Pons (tissue), 1 donor: ENCODE measurements at places on chromosomes 7 and 10.

- DNase-seq, result no peak
These were observed 8.0 kb upstream of the CHST15 start for GRCh38 chr10:124101351-124101750.

DNA sequence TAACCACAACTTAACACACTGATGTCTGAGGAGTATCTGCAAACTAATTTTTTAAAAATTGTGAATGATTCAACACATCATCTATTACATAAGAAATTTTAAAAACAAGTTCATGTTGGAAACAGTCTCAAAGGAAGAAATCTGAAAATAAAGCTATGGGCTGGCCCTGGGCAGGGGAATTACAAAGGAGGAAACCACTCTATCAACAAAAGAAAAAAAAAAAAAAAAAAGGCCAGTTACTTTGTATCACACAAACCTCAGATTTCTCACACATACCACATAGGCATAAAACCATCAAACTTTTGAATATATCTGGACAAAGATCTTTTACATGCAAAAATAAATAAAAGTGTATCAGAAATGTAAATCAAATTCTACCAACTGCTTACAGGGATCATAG lies 20.8 kb downstream of the TIAL1 start:
- no peak for DNase-seq

GRCh38 chr7:80018941-80019808 lies 115.5 kb upstream of the GNAI1 start:
- peak; percentile 58 for DNase-seq

DNA sequence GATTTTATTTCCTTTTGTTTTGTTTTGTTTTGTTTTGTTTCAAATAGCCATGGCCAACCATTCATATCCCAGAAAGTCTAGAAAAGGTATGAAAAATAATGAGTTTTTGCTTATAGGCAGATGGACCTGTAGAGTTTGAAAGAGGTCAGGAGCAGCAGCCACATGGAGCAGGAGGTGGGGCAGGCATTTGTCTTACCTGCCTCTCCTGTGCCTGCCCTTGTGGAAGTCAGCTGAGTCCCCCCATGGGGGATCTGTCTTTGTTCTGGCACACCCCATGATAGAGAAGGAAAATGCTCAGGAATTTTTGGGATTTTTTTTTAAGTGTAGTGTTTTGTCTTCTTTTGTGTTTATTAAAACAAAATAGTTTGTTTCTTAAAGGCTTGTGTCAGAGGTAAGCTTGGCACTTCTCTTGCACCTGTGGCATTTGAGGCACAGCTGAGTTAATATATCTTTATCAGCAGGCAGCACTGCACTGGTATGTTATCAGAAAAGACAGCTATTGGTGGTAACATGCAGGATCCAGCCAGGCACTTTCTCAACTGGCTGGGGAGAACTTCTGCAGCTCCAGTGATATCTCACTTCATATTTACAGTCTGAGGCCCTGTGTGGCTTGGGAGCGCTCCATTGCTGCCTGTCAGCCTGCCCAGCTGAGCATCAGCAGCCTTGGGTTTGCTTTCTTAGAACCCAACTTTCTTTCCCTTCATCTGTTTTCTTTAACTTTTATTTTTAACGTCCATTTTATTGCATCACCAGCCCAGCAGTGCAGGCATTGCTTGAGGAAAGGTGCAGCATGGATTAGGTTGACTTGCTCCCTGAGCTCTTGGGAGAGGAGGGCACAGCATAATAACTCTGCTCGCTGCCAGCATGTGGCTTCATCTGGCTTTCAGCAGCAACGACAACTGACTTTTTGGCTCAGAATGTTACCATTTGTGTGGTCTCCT lies 44.4 kb downstream of the LRRC4 start:
- no peak for DNase-seq

GRCh38 chr10:112775381-112775780 lies 174.7 kb upstream of the TCF7L2 start:
- no peak for DNase-seq

DNA sequence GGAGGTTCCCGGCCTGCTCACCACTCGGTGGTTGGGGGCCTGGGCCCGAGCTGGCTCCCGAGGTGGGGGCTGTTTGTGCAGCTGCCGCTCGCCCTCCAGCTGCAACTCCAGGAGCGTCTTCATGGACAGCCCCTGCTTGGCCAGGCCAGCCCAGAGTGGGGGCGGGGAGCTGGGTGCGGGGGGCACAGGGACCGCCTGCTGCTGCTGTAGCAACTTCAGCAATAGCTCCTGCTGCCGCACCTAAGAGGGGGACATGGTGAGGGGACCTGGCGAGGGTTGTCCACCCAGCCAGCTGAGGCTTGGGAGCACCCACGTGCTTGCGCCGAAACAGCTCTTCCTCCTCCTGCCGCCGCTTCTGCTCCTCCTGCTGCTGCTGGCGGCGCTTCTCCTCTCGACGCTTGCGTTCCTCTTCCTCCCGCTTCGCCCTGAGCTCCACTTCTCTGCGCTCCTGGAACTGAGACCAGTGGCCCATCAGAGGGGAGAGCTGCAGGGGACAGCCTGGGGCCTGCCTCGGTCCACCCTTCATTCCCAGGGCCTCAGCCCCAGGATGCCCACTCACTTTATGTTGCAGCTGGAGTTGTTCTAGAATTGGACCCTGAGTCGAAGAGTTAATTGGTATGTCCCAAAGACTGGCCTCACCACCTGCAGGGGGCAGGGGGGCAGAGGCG lies 9.6 kb downstream of the GNB2 start:
- DNase-seq, result no peak

DNA sequence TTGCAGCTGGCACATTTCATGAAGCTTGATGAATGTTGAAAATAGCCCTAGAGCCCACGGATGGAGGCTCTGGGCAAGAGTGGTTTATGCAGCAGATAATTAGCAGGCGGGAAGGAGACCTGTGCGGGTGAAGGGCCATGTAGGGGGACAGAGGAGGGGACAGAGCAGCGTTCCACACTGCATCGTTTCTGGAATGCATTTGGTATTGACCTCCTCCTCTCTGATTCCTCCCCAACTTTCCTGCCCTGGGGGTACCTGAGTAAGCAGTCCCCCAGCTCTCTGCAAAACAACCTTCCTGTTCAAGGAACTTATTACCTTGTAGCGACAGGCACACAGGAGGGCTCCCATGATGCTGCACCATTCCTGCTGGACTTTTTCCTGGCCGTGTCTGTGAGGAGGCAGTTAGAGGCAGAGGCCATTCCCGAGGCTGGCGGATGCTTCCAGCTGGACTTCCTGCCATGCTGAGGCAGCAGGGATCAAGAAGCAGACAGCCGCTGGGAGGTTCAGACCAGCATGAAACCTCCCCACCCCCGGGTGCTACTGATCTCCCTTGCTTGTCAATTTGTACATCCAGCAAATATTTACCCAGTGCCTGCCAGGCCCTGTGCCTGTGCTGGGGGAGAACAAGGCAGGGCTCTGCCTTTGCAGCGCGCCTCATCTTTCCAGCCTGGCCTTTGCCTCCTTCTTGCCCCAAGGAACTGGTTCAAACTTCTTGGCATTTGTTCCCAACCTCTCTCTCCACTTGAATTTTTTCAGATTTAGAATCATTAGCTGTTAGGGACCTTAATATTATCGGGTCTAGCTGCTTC lies 28.7 kb downstream of the SLC29A3 start:
- DNase-seq, result no peak

DNA sequence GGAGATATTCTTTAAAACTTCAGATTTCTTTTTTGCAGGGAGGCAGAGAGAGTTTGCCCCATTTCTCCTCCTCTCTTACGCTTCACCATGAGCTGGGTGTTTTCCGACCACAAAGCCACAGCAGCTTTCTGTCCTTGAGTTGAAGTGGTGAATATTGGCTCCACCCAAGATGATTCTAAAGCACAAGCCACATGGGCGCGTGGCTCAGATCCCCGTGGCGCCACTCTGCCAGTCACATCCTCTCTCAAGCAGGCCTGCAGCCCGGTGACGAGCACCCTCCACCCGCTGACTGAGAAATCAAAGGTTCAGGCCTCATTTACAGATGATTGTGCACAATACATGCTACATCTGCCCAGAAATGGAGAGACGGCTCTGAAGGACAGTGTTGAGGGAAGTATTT lies 27.6 kb upstream of the RNF32 start:
- no peak for DNase-seq

- DNase-seq, result peak; percentile 83
These were observed 104.0 kb downstream of the TRIL start for GRCh38 chr7:28853834-28854749.

GRCh38 chr10:14545827-14546226 lies 215.1 kb upstream of the FRMD4A start:
- no peak for DNase-seq

DNA sequence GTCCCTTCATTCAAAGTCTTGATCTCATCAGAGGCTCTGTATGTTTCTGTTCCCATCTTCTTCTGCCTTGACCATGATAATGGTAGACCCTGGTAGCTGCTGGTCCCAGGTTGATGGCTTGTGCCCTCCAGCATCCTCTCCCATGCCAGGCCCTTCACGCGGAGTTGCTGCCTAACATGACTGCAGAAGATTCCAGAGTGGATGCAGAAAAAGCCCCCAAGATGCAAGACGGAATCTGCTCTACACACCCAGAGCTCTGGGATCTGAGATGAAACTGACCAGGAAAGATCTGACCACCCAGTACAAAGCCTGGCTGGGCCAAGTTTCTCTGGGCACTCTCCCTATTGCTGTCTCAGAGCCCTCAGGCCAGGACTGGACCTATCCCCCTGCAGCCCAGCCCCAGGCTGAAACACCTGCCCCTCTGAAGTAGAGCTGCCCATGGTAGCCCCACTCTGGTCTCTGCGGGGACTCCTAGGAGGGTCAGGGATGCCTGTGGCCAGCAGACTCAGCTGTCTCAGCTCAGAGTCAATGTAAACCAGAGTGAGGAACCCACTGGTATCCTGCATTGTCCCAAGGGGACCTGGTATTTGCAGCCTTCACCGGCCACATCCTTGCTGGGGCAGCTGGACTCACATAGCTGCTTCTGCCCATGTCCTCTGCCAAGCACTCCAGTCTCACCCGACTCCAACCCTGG lies 9.5 kb upstream of the FRMD4A start:
- no peak for DNase-seq

GRCh38 chr7:21908746-21909145 lies 37.0 kb downstream of the CDCA7L start:
- no peak for DNase-seq

- peak; percentile 42 for DNase-seq
These were observed 154.8 kb upstream of the PRSS58 start for GRCh38 chr7:142412551-142413193.

GRCh38 chr7:81231301-81231838 lies 312.5 kb upstream of the SEMA3C start:
- no peak for DNase-seq

DNA sequence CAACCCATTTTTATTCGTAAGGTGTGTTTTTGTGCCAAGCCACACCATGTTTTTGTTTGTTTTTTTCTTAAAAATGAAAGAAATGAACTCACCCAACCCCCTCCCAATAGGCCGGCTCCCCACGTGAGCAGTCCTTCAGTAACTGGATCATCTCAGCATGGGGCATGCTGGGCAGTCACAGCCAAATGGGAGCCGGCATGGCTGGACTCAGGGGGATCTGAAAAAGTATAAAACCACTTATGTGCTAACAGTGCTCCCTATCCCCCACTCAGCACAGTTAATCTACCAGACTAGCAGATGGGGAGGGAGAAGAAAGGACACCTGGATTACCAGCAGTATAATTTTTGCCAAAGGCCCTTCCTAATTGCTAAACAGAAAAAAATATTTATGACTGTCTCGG lies 39.3 kb downstream of the BAZ1B start:
- no peak for DNase-seq

GRCh38 chr7:151889406-151890354 lies 12.8 kb upstream of the PRKAG2 start:
- no peak for DNase-seq

- DNase-seq, result no peak
These were observed 84.0 kb downstream of the VPS41 start for GRCh38 chr7:38824948-38825347.

DNA sequence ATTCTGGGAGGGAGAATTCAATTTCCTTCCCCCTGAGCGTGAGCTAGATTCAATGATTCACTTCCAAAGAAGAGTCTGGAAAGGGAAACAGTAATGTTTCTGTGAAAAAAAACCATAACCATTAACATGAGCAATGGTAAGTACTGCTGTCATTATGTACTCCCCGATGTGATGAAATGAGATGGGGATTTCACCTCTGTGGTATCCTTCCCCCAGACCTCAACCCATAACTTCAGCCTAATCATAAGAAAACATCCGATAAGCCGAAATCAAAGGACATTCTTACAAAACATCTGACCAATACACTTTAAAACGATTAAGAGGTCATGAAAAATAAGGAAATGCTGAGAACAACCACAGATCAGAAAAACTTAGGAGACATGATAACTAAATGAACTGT lies 27.2 kb downstream of the EZH2 start:
- DNase-seq, result no peak

- DNase-seq, result no peak
These were observed 31.2 kb downstream of the EBF3 start for GRCh38 chr10:129932751-129933433.

GRCh38 chr10:80122746-80123145 lies 9.8 kb upstream of the PLAC9 start:
- DNase-seq, result no peak

DNA sequence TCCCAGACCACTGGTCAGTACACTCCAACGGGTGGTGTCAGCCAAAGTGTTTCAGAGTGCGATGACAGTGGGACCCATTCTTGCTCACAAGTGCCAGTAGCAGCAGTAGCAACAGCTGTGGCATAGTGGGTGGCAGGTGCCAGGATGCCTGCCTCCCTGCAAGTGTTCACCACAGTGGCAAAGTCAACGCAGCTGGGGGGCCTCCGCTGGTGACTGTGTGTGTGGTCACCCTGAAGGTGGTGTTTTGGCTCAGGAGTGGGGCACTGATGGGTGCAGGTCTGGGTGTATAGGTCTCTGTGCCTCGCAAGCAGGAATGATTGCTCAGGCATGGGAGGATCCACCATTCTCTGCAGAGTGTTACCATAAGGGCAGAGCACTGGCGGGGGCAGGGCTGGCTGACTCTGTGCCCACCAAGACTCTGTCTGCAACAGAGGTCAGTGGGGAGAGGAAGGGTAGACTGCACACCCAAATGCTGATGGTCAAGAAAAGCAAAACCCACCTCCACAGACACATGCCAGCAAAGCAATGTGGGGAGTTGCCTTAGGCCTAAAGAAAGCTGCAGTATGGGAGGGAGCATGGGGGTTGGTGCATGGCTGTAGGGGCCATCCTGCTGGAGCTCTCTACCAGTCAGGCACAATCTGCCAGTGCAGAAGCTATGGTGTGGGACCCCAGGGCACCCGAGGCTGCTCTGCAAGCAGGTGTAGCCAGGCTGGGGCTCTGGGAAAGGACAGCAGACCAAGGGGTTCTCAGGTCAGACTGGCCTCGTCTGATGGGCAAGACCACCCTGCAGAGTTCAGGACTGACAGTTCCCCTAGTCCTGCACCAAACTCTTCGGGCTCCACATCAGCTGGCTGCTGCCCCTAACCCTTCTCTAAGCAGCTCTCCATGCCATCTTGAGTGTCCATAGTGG lies 368.1 kb downstream of the CTNNA3 start:
- no peak for DNase-seq

DNA sequence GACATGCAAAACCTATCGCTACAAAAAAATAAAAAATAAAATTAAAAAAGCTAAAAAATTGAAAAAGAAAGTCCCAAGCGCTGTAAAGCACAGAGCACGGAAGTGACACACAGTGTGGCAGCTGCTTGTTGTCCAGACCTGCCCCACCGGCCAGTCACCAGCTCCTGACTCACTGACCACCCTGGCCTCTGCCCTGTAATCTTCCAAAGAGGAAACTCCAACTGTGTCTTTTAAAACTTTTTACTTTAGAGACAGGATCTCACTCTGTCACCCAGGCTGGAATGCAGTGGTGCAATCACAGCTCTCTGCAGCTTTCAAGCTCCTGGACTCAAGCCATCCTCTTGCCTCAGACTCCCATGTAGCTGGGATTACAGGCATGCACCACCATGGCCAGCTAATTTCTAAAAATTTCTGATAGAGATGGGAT lies 23.6 kb downstream of the GNA12 start:
- no peak for DNase-seq
